PC-3 (cell line): ENCODE measurements at places on chromosomes 12 and 14.

DNA sequence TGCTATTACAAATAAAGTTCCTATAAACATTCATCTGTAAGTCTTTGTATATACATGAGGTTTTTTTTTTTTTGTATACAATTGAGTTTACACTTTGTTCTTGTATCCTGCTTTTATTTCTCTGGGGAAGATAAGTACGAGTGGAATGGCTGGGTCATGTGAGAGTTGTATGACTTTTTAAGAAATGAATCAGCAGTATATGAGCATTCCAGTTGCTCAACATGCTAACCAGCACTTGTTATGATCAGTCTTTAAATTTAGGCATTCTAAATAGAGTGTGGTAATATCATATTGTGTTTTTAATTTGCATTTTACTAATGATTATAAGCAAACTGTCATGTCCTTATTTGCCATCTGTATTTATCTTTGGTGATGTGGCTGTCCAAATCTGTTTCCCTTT lies 44.7 kb upstream of the AMIGO2 start:
- peak; percentile 36 for DNase-seq

DNA sequence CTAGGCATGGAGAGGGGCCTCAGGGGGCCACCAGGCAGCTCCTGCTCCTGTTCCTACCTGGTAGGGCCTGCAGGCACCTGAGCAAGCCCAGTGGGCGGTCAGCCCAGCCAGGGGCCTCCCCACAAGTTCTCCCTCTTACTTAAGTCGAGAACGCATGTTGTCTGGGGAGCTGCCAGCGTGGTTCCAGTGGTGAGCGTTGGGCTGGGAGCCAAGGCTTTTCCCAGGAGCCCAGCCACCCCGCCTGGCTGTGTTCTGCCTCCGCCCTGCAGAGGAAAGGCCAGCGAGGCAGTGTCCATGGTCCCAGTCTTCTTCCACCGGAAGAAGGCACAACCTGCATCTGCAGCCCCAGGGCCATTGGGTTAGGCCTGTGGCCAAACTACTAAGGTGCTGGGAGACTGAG lies 1.4 kb downstream of the C14orf180 start:
- no peak for DNase-seq

DNA sequence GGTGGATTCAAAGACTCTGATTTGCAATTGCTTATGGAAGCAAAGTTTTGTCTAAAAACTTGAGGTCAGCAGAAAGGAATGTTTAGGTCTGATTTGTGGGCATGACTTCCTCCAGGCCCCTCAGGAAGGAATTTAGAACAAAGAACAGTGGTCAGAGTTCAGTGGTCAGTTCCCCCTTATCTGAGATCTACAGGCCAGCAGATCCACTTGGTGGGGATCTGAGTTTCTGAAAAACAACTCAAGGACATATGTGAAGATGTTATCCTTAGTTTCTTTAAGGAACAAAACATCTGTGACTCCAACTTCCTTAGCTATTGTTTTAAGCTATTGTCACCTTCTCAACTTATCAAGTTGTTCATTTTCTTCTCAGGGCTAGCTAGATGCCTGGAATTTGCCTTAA lies 28.0 kb upstream of the NAA30 start:
- DNase-seq: peak; percentile 45

DNA sequence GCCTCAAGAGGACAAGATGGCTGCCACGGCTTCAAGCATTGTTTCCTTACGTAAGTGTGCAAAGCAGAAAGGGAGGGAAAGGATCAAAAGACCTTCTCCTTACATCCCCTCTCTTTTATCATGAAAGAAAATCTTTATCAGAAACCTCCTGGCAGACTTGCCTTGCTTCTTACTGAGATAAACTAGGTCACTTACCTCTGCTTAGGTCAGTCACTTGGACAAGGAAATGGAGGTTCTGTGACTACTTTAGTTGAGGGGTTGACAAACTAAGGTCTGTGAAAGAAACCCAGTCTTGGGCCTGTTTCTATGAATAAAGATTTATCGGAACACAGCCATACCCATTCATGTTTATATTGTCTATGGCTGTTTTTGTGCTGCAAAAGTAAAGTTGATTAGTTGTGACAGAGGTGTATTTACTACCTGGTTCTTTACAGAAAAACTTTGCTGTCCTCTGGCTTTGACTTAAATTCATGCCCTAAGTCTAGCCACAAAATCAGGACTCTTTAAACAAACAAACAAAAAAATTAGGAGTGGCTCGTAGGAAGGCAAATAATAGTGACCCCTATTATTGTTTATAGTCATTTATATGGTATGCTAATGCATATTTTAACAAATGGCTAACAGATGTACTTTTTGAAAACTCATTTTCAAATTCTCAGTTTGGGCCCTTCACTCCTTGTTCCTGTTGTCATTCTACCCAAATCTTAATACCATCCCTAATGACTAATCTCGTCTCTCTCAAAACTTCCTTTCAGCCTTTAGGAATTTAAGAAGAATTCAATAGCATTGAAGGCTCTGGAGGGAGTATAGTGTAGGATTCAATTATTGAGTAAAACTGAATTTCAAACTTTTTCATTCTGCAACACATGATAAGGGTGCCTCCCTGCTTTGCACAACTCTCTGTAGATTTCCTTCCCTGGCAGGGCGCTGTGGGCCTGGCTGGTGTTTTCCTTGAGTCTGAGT lies 42.0 kb upstream of the ATP2B1 start:
- peak; percentile 90 for DNase-seq

GRCh38 chr12:120249875-120250795 lies 15.4 kb downstream of the PXN start:
- DNase-seq: no peak

DNA sequence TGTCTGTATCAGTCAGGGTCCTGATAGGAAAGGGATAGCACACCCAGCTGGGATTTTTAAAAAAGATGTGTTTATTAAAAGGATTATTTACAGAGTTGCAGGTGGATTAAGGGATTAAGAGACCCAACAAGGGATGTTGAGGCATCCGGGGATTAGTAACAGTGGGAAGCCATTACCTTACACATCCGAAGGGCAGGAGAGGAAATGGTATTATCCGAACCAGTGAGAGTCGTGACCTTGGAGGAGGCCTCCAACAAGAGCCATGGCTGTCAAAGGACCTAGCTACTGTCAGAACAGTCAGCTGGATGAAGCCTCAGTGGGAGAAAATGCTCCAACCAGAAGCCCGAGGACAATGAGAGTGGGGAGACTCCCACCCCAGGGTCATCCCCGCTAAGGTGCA lies 146.3 kb upstream of the KRAS start:
- no peak for DNase-seq

GRCh38 chr14:22190411-22191191 lies 398.4 kb downstream of the DAD1 start:
- DNase-seq: peak; percentile 34

DNA sequence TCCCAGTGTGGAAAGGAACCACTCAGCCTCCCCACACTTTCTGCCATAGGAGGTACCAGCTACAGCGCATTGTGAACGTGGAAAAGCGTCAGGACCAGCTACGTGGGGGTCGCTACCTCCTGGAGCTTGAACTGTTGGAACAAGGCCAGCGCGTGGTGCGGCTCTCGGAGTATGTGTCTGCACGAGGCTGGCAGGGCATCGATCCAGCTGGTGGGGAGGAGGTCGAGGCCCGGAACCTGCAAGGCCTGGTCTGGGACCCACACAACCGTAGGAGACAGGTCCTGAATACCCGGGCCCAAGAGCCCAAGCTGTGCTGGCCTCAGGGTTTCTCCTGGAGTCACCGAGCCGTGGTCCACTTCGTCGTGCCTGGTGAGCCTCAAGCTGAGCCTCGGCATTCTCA lies 96.8 kb downstream of the B4GALNT3 start:
- no peak for DNase-seq

GRCh38 chr14:79467835-79468234 lies 743.5 kb downstream of the DIO2 start:
- DNase-seq: peak; percentile 9

DNA sequence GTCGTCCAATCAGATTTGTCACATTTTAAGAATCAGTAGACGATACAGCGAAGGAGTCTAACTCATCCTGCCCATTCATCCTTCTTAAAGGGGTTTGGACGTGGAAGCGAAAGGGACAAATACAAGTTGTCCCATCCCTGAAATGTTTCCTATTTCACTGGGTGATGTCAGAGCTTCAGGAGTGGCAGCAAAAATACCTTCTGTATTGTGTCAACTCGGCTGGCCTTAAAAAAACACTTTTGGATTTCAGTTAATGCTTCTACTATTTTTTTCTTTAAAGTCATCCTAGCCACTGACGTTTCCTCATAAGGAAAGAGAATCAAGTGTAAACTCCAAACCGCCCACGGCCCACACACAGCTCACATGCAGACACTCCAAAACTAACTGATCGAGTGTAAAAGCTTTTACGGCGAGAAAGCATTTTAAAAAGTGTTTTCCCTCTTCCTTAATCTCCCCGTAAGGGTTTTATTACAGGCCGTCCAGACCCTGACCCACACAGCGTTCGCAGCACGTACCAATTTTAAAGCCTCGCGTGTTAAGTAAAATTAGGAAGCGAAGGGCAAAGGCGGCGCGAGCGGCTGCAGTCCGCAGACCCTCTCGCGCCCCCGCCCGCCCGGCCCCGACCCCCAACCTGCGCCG lies 593 bp downstream of the CFL2 start:
- peak; percentile 68 for DNase-seq

GRCh38 chr12:80977346-80977745 lies 39.6 kb upstream of the LIN7A start:
- no peak for DNase-seq

DNA sequence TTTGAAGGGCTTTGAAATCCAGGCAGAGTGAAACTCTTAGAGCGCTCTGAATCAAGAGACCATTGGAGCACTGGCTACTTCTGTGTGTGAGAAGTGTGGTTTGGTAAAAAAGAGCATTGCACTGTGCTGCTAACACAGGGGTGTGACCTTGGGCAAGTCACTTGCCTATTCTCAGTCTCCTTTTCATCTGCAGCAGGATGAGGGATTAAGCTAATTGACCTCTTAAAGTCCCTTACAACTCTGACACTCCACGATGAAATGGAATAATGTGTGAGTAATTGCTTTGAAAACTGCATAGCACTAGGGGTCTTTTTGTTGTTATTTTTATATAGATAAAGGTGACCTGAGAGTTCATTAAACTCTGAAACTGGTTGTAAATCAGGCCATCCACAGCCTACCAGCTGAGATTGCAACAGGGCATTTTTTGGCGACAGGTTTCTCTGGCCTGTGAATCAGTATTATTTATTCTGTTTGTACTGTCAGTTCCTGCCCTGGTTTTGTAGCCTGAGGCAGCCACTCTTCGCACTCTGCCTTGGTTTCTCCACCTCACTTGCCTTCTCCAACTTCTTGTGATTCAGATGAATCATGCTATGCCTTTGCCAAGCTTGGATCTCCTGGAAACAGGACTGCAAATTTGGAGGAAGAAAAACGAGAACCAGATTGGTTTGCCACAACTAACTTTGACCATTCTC lies 159.9 kb upstream of the PARP11 start:
- DNase-seq: peak; percentile 48

- no peak for DNase-seq
Observed at GRCh38 chr14:61132336-61132735, 148.8 kb downstream of the TMEM30B start.

- DNase-seq: no peak
Observed at GRCh38 chr12:4607056-4607455, 41.8 kb downstream of the AKAP3 start.

GRCh38 chr12:121580959-121581685 lies at the start of gene KDM2B:
TSS of gene KDM2B (minus strand) at chr12:121581023. CDS start at chr12:121580911, 112 bp downstream.
- DNase-seq: peak; percentile 59

DNA sequence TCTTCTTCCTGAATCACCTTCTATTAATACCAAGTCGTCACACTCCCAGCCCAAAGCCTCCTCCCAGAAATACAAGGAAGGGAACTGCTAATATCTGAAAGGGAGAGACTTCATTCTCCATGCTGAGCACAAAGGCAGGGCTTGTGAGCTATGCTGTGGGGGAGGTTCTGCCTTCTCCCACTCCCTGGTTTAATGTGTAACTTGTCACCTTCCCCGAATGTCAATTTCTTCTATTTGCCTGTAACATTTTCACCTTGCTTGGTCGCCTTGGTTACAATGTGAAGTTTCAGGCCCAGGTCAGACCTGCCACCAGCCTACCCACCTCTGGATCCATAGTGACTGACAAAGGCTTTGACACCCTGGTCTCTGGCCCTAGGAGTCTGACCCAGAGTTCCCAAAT lies 82.0 kb upstream of the ESRRB start:
- DNase-seq: no peak

DNA sequence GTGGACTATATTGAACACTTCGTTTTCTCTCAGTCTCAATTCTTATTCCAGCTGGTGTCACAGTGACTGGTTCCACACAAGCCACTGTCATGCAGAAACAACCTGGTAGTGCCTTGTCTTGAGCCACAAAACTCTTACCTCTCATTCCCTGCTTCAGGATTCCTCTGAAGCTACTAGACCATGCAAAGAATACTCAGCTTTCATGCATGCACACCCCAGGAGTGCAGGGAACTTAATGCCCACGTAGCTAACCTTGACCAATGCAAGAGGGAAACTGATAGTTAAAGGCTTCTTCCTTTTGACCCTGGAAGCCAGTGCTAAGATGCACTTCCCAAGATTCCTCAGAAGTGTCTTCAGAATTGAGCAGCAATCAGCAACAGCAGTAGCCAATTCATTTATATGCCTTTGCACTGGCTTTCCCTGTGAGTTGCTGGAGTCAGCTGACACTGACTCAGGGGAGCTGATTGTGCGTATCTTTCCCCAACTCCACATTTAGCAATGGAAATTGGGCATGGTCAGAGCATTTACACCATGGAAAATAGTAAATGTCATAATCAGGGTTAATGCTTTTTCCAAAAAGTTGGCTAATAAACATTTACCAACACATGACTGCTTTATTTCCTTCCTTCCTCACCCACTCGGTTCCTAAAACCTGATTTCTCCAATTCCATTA lies 113.6 kb upstream of the SLC35F4 start:
- no peak for DNase-seq

DNA sequence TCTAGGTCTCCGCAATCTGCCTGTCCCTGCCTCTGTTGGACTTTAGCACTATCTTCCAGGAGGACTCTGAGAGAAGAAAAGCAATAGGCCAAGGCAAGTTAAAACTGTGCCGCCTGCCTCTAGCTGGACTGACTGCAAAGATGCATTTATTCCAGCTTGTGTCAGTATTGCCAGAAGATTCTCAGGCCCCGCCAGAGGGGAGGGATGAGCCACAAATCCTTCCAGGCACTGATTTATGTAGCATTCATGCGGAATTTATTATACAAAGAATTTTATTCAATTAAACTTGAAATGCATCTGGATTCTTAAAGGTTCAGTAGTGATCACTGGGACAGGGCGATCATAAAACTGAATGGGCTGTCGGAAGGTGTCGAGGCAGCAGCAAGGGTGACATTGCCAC lies 19.8 kb downstream of the MMAB start:
- peak; percentile 23 for DNase-seq

DNA sequence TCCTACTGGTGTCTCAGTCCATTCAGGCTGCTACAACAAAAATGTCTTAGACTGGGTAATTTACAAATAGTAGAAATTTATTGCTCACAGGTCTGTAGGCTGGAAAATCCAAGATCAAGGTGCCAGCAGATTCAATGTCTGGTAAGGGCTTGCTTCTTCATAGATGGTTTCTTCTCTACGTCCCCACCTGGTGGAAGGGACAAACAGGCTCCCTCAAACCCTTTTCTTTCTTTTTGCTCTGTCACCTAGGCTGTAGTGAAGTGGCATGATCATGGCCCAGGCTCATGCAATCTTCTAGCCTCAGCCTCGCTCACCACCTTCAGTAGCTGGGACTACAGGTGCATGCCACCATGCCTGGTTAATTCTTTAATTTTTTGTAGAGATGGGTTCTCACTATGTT lies 106.8 kb upstream of the RPH3A start:
- no peak for DNase-seq

GRCh38 chr12:7608184-7608911 lies 57.4 kb downstream of the APOBEC1 start:
- DNase-seq: no peak

GRCh38 chr14:76844223-76844622 lies 18.0 kb downstream of the LRRC74A start:
- peak; percentile 33 for DNase-seq
